ENCODE measurements at places on chromosomes 6 and 20. TPM values are rescaled to one million over a fixed set of nuclear protein-coding genes. Genes with fewer than 3 reads are reported as not detected.

SERPINB6 gene
- 277 TPM for total RNA-seq

GRCh38 chr6:143609501-143609900 lies 68.3 kb upstream of the PHACTR2 start:
- no peak for DNase-seq

DNA sequence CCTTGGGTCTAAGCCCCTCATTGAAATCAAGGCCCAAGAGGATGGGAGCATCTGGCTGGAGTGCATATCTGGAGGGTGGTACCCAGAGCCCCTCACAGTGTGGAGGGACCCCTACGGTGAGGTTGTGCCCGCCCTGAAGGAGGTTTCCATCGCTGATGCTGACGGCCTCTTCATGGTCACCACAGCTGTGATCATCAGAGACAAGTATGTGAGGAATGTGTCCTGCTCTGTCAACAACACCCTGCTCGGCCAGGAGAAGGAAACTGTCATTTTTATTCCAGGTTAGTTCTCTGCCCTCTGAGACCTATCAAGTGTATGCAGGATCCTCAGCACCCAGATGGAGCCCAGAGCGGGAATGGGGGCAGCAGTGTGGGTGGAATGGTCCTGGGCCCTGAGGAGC lies 5.1 kb downstream of the BTN2A2 start:
- no peak for DNase-seq

DNA sequence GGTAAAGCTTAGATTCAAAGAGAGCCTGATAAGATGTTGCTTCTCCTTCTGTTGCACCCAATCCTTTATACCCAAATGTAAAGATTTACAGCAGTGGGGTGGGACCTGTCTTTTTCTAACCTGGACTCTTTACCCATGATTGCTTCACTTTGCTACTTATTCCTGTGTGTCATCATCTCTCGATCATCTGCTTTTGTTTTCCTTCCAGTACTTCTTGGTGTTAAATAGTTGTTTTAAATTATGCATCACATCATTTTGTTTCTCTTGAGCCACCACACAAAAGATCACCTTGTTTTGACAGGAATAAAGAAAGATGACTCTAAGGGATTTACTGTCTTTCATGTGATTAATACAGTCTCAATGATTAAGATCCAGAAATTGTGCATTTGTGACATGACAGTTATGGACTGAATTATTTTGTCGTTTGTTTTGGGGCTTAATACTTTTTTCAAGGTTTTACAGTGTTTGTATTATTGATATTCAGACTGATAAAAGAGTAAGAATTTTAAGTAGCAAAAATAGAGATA lies 123.1 kb downstream of the CDKAL1 start:
- DNase-seq = no peak

DNA sequence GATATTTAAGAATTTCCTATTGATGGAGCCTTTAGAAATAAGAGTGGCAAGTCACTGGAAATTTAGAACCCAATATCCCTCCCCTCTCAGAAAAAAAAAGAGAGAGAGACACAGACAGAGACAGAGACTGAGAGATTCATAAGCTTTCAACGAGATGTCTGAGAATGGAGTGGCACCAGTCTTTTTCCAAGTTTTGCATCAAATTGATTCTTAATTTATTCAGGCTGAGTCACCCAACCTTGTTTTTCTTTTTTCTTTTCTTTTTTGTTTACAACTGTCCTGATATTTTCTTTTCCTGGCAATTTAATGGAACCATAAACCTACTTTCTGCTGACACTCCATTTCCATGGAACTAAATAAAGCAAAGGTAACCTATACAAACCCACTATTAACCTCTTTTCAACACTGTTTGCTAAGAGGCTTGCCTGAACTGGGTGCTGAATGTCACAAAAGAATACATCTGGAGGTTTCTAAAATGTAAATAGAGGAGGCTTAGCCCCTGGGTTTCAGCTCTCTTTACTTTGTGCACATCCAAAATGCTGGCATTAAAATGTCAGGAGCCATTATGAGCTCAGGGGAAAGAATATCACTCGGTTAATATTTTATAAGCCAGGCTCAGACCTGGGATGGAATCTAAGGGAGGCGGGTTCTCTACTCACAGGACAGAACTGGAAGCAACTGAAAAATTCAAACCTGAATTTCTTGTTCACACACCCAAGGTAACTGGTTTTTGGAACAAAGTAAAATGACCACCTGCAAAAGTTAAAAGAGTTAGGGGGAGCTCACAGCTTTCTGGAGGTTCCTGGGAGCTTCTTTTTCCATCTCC lies 100.8 kb downstream of the BFSP1 start:
- no peak for DNase-seq

GRCh38 chr6:106667022-106667402 lies 37.6 kb downstream of the QRSL1 start:
- no peak for DNase-seq
